EL (cell line): ENCODE measurements at places on chromosomes 7 and 10.
A peak's percentile ranks its signal among the peaks of the same experiment; 100 is the strongest.

- no peak for DNase-seq
Measured at GRCh38 chr7:140358412-140359051, 39.8 kb downstream of the SLC37A3 start.

DNA sequence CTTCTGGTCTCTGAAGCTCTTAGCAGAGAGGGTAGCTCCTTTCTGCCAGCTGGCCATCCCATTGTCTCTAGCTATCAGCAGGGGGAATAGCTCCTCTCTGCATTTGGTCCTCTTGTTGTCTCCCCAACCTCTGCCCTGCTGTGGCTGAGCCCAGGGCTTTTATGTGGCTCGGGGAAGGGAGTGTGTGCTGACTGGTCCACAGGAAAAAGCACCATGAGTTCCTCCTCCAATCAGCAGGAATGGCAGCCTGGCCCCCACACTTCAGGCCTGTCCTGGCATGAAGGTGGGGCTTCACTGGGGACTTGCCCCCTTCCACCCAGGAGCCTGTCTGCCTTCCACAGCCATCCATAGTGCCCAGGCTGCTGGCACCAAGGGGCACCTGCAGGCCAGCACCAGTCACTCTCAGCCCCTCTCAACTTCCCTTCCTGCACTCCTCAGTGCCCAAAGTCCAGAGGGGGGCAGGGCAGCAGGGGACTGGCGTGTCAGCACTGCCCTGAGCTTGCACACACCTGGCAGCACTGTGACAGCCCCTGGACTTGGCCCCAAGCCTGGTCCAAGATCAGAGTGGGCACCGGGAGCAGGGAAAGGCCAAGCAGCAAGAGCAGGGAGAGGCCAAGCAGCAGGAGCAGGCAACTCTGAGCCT is 36.2 kb downstream of the NOLC1 start:
- no peak for DNase-seq

- no peak for DNase-seq
Measured at GRCh38 chr10:35416619-35417312, 80.5 kb downstream of the CCNY start.

- no peak for DNase-seq
Measured at GRCh38 chr10:114027041-114027394, 16.6 kb upstream of the ADRB1 start.

GRCh38 chr7:64872351-64873154 is 30.5 kb upstream of the ZNF273 start:
- no peak for DNase-seq

- DNase-seq = no peak
Measured at GRCh38 chr7:96786261-96786997, 76.8 kb upstream of the SEM1 start.

DNA sequence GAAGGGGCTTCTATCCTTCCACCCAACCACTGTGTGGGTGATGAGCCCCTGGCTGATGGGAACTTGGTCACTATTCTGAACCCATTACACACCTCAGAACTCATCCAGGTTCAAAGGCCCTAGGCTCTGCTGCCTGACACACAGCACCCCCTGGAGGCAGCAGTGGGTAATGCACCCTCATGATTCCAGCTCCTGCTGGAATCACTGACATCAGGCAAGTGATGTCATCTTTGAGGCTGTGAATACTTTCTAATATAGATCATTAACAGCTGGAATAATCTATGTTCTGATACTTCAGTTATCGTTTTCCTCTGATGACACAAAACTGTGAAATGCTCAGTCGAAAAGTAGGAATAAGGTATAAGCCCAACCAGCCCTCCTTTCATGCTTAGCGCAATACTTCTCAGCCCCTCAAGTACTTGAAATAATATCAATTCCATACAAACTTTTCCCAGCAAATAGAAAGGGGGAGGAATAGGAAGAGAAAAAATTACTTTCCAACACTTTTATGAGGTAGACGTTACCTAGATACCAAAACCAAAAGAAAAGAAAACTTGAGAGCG is 7.5 kb upstream of the RBP3 start:
- peak; percentile 60 for DNase-seq

DNA sequence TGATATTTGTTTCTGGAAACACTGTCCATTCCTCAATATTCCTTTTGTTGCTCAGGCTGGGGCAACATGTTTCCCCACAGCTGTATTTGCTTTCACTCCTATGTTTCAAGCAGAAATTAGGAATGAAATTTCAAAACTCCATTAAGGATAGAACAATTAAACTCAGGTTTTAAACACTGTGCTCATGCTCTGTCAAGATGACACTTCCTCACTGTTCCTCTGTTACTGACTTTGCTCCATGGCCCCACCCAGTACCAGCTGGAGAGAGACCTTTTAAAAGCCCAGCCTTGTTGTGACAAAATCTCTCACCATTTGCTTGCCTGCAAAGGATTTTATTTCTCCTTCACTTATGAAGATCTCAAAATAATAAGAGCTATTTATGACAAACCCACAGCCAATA is 197.4 kb downstream of the ELMO1 start:
- no peak for DNase-seq

- DNase-seq = peak; percentile 7
Measured at GRCh38 chr7:80027611-80028173, 106.9 kb upstream of the GNAI1 start.

GRCh38 chr7:48088559-48089045 is 463 bp upstream of the UPP1 start:
- peak; percentile 94 for DNase-seq

DNA sequence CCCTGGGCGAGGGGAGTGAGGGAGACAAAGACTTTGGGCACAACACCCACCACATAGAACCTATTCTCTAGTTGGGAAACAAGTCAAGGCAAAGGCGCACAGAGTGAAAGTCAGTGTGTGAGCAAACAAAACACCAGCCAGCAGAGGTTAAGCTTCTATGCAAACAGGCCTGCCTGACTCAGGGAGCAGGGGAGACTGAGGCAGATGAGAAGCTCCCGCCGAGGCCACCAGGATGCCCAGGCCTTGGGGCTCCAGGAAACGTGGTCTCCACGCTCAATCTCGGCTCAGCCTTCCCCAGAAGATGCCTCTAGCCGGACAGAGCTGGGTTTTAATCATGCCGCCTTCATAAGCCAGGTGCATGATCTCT is 74.1 kb upstream of the KCNMA1 start:
- DNase-seq = no peak

- DNase-seq = no peak
Measured at GRCh38 chr7:83305027-83305426, 142.3 kb upstream of the PCLO start.

- no peak for DNase-seq
Measured at GRCh38 chr10:34305189-34305588, 509.9 kb downstream of the PARD3 start.

DNA sequence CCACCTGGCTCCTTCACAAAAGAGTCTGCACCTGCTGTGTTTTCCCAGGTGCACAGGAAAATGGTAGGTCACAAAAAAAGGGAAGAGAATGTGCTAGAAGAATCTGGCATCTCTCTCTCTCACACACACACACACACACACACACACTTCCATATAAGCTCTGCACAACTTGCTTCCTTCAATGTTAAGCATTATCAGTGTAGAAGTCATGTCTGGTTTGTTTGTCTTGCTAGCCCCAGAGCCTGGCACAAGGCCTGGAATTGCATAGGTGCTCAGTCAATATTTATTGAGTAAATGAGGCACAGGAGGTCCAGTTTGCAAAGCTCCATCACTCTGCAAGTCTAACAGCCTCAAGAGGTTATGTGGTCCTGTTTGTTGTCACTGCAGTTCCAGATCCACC is 867.3 kb upstream of the AUTS2 start:
- no peak for DNase-seq
